ENCODE measurements at places on chromosomes 6 and 20. TPM values are rescaled to one million over a fixed set of nuclear protein-coding genes. Genes with fewer than 3 reads are reported as not detected.
A peak's percentile ranks its signal among the peaks of the same experiment; 100 is the strongest.

DNA sequence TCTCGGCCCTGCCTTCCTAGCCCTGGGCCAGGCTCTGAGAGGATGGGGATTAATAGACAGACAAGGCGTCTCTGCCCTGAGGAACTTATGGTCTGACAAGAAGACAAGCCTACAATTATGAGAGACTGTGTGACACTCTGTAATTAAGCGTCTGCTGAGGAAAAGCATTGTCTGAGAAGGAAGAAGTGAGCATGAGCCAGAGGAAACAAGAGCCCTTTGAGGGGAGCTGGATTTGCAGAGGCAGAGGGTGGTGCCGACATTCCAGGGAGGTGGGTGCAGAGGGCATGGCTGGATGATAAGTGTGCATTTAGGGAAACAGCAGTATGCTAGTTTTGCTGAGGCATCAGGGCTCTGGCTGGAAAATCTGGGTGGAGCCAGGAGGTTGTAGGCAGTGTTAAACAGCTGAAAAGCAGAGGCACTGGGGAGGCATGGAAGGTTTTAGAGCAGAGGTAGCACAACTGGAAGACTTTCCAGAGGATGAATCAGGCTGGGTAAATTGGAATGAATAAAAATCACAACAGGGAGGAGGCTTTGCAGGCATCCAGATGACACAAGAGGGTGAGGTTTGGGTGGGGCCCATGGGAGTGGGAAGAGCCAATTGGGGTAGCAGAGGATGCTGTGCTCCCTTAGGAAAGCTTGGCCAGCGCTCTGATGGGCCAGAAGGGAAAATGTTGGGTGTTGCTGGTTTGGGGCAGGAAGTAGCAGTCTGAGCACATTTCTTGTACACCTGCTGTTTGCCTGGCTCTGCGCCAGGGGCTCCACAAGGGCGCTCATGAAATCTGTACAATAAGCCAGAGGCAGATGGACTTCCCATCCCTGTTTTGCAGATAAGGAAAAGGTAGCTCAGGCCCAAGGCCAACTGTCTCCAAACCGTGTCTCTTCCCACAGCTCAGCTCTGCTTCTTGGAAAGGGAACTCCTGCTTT lies 74.0 kb upstream of the MYL9 start:
- DNase-seq, result no peak
- peaks cover 84% of the 10 kb centered on the region for H3K4me1 ChIP-seq
- H3K27me3 ChIP-seq, result no peaks in the 10 kb centered on the region
- H3K27ac ChIP-seq, result peak overlapping the region; percentile 48

- peaks cover 13% of the 10 kb centered on the region for H3K4me1 ChIP-seq
- no peaks in the 10 kb centered on the region for H3K36me3 ChIP-seq
- no peak for DNase-seq
- no peaks in the 10 kb centered on the region for H3K27me3 ChIP-seq
- H3K4me3 ChIP-seq, result no peak overlapping the region
Observed at GRCh38 chr20:33694639-33695012, 8.4 kb upstream of the E2F1 start.

GRCh38 chr6:38501931-38502330 lies 137.8 kb downstream of the BTBD9 start:
- no peak for DNase-seq
- no peak overlapping the region for H3K4me3 ChIP-seq
- no peaks in the 10 kb centered on the region for H3K27me3 ChIP-seq
- H3K27ac ChIP-seq, result no peak overlapping the region
- H3K36me3 ChIP-seq, result no peaks in the 10 kb centered on the region

The SAMHD1 gene
- total RNA-seq, result 232 TPM

The KCNQ5 gene
- total RNA-seq, result 2.1 TPM

All from CD4-positive, alpha-beta T cell (primary cell).